Hippocampal formation (tissue), 2 donors: ENCODE measurements at places on chromosomes 2 and 18.

GRCh38 chr2:239302083-239302807 lies 98.6 kb downstream of the HDAC4 start:
- no peak for DNase-seq

GRCh38 chr2:55460562-55460961 lies 40.9 kb upstream of the CCDC88A start:
- no peak for DNase-seq

GRCh38 chr2:104790901-104791495 lies 62.9 kb upstream of the POU3F3 start:
- peak; percentile 28 for DNase-seq

GRCh38 chr18:37712776-37713175 lies 147.2 kb upstream of the CELF4 start:
- no peak for DNase-seq

DNA sequence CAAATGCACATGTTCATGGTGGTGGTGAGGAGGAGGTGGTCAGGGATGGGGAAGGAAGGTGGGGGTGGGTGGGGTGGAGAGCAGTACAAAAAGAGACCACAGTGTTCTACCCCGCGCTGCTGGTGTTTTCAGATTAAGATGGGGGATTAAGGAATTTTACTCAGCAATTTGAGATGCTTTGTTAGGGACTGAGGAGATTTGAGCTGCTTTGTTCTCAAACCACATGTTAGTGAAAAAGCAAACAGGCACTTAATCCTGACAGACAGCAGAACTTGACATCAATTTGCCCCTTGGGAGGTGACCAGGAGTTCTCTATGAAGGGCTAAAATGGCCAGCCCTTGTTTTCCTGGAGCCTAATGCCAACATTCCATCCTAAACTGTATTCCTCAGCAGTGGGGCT lies 244.5 kb downstream of the MEIS1 start:
- no peak for DNase-seq

- no peak for DNase-seq
Measured at GRCh38 chr18:37470986-37471385, 94.6 kb downstream of the CELF4 start.

DNA sequence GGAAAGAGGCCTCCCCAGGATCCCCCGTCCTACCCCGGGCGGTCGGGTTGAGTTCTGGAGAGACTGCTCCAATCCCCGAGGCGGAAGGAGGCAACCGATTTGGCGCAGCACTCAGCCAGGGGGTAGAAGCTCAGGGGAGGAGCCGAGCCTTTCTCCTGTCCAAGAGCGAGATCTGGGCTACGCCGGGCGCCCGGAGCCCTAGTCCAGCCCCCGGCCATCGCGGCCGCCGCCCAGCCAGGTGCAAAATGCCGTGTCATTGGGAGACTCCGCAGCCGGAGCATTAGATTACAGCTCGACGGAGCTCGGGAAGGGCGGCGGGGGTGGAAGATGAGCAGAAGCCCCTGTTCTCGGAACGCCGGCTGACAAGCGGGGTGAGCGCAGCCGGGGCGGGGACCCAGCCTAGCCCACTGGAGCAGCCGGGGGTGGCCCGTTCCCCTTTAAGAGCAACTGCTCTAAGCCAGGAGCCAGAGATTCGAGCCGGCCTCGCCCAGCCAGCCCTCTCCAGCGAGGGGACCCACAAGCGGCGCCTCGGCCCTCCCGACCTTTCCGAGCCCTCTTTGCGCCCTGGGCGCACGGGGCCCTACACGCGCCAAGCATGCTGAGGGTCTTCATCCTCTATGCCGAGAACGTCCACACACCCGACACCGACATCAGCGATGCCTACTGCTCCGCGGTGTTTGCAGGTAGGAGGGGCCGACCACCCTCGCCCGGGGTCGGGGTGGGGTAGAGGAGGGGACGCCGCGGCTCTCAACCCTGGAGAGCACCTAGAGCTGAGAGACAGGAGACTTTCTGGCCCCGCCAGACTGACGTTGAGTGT lies at the start of gene DYSF:
TSS of gene DYSF (plus strand) at position 158 of the 817 bp plus-strand sequence.
- DNase-seq: no peak

GRCh38 chr2:208006337-208006736 lies 19.0 kb downstream of the PLEKHM3 start:
- no peak for DNase-seq

- no peak for DNase-seq
Measured at GRCh38 chr2:52467189-52467588, 1300.4 kb upstream of the CHAC2 start.

DNA sequence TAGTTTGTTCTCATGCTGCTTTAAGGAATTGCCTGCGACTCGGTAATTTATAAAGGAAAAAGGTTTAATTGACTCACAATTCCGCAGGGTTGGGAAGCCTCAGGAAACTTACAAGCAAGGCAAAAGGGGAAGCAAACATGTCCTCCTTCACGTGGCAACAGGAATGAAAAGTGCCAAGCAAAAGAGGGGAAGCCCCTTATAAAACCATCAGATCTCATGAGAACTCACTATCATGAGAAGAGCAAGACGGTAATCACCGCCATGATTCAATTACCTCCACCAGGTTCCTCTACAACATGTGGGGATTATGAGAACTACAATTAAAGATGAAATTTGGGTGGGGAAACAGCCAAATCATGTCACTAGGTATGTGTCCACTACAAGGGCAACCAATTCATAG lies 53.9 kb downstream of the MAP4K3 start:
- no peak for DNase-seq

DNA sequence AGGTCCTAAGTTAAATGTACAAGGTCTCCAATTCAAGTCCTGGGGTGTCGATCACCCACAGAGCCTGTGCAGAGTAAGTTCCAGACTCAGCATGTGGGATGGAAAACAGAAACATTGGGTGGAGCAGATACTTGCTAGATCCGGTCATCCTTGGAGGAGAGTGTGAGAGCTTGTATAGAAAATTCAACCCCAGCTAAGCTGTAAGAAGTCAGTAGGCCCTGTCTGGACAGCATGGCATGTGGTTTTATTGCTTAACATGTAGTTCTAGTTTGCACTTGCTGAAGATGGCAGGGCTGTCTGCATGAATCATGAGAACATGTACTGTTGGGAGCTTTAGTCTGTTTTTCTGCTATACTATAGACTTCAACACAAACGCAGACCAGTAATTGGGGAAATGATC lies 189.6 kb upstream of the RMP24 start:
- DNase-seq: no peak

- no peak for DNase-seq
Measured at GRCh38 chr2:173948842-173949241, 16.3 kb downstream of the SP3 start.

GRCh38 chr2:222318712-222319585 lies 20.2 kb upstream of the PAX3 start:
- no peak for DNase-seq

- DNase-seq: no peak
Measured at GRCh38 chr18:36756242-36756641, 72.6 kb downstream of the TPGS2 start.

GRCh38 chr2:88824951-88825350 lies 133.5 kb downstream of the RPIA start:
- DNase-seq: no peak
